Fibroblast of the aortic adventitia (primary cell): ENCODE measurements at places on chromosomes 3 and 15.

- DNase-seq: no peak
Measured at GRCh38 chr3:13538520-13539291, 10.2 kb upstream of the FBLN2 start.

DNA sequence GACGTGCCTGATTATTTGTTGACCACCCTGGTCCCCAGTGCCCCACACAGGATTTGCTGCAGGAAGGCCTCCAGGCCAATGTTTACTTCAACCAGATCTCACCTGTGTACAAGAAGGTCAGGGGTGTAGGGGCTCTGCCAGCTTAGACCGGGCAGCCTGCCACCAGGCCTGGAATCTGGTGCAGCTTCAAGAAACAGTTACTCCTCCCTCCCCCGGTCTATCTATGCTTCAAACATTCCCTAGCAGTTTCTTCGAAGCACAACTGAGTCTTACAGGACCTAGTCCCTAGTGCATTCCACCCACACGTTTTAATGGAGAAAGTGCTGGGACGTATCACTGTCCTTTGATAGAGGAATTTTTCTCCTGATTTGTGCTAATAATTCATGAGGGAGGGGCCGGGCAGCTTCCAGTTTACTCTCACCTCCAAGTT, 8.0 kb downstream of the SH3BP5 start:
- DNase-seq: peak; percentile 57

DNA sequence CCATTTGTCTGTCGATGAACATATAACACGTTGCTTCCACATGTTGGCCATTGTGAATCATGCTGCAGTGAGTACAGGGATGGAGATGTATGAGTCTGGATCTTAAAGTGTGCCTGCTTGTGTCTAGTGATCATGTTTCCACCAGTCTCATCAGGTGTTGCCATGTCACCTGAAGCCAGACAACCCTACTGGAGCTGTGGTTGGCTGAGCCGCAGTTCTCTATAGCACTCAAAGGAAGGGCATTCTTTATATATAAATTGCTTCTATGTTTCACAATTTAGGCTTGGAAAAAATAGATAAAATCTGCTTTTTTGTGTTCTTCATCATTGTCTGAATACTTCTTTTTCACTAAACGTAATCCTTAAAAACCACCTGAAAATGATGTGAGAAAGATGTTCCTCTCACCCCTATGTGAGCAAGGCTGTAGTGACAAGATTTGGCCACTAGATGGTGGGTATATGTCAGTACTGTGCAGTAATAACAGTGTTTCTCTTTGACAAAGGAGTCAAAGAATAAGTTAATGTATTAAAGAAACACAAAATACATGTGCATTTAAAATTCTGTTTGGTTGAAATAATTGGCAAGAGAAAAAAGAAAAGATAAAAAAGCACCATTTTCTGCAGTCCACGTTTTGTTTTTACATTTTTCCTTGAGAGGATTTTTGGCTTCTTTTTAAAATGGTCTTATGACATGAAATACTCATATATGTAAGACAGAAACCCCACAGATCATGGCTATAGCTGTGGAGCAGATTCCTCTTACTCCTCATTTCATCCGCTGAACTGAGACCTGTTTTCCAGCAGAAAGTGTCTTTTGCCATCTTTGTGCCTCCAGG, 394.5 kb upstream of the DPPA4 start:
- peak; percentile 77 for DNase-seq

GRCh38 chr3:152328841-152329240, 60.1 kb downstream of the MBNL1 start:
- DNase-seq: peak; percentile 88

- DNase-seq: no peak
Measured at GRCh38 chr3:171255236-171255806, 204.9 kb downstream of the TNIK start.

DNA sequence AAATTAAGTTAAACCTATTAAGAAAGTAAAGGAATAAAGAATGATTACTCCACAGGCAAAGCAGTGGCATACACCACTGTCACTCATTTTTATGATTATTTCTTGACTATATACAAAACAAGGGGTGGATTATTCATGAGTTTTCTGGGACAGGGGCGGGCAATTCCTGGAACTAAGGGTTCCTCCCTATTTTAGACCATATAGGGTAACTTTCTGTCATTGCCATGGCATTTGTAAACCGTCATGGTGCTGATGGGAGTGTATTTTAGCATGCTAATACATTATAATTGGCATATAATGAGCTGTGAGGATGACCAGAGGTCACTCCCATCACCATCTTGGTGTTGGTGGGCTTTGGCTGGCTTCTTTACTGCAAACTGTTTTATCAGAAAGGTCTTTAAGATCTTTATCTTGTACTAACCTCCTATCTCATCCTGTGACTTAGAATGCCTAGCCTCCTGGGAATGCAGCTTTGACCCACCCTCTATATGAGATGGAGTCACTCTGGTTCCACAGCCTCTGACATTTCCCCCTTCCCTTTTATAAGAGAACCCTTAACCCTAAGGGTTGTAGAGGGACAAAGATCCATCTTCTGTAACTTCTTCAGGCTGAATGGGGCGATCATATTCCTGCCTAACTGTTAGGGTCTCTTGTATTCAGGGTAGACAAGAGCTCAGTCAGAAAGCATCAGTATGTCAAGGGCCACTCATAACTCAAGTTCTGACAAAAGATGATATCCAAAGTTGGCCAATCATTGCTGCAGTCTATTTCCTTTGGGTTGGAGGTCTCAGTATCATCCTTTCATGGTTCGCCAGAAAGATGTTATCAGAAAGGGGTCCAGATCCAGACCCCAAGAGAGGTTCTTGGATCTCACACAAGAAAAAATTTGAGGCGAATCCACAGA, 79.5 kb upstream of the LIPC start:
- DNase-seq: no peak

DNA sequence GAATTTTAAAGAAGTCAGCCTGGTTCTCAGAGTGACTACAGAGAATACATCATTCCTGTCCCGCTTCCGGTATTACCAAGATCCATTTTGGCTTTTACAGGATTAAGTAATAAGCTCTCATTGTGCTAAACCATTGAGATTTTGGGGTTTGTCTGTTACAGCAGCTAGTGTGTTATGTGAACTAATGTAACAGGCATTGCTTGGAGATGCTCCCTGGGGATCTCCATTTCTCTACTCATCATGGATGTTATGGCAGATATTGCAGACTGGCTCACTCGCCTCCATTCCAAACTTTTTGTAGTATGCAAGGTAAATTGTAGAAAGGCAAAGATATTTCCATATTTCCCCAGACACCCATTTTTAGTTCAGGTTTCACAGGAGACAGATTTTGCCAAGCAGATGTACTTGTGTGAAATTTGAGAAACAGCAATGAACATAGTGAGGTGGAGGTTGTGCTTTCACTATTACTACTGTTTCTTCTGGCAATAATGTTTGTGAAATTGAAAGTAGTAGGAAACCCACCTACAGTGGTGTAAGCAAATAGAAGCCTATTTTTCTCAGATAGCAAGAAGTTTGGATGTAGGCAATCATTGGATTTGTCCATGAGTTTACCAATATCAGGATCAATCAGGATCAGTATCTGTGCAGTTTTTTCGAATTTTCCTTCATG, 177.1 kb upstream of the GALNT15 start:
- no peak for DNase-seq

- peak; percentile 68 for DNase-seq
Measured at GRCh38 chr3:161274691-161275298, 53.7 kb downstream of the NMD3 start.

- peak; percentile 93 for DNase-seq
Measured at GRCh38 chr15:90561344-90562244, 31.9 kb downstream of the CRTC3 start.

DNA sequence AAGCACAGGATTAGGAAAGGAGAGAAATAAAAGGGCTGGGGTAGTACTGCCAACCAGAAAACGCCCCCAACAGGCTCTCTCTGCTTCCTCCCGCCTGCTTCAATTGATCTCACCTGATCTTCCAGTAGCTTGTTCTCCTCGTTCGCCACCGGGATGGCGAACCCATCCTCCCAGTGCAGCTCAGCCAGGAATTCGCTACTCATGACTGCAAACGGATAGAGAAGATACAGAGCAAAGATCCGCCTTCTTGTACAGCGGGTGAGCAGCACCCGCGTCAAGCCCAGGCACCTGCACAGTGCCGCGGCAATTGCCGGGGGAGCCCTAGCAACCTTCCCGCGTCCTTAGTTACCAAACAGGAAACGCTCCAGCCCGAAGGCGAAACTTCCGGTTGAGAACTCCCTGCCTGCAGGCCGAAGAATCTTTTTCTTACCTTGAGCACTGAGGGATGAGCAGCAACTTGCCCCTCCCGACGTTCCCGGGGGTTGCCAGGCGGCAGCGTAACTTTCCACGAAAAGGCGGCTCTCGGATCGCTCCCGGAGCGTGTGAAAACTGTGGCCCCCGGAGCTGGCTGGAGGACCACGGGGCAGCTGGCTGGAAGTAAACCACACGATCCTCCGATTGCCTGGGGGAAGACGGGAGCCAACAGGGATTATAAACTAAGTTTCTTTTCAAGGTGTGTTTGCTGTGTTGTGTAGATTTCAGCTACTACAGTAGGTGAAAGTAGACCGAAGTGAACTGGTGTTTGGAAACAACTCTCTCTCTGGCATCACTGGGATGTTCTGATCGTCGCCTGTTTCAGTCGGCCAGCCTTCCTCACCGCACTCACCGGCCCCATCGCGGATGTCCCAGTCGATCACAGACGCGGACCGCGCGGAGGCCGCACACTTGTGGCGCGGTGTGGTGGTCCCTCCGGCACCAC, at the start of gene CCDC39:
Gene CCDC39 (minus strand): TSS at position 312 of the 919 bp plus-strand sequence. CDS start 109 bp downstream, at position 203.
- DNase-seq: peak; percentile 56

- peak; percentile 84 for DNase-seq
Measured at GRCh38 chr3:30693470-30694120, 87.2 kb downstream of the TGFBR2 start.

- DNase-seq: no peak
Measured at GRCh38 chr15:35290301-35290721, 205.2 kb upstream of the NANOGP8 start.

GRCh38 chr3:2706144-2706835, 403.9 kb downstream of the IL5RA start:
- no peak for DNase-seq

DNA sequence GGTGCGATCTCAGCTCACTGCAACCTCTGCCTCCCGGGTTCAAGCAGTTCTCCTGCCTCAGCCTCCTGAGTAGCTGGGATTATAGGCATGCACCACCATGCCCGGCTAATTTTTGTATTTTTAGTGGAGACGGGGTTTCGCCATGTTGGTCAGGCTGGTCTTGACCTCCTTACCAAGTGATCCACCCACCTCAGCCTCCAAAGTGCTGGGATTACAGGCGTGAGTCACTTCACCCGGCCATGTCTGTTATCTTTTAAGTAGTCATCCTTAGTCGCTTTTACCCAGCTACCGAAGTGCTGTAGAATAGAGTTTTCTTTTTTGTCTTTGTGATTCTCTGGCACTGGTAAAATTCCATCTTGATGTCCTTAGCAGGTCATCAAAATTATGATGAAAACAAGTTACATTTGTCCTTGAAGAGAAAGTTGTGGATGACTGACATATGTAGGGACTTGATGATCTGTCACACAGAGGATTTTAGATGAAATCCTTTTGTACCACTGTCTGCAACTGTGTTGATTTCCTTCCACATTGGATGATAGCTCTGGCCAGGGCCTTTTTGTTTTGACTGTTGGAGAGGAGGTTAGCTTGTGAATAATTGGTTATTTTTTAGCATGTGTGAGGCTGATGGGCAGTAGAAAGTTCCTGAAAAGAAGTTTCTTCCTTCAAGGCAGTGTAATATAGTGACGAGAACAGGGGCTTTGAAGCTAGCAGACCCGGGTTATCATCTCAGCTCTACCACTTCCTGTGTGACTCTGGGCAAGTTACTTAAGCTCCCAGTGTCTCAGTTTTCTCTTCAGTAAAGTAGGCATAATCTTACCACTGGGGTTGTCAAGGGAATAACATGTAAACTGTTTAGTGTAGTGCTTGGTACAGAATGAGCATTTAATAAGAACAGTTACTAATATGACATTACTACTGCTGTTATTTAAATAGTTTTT, 18.8 kb downstream of the ATG7 start:
- peak; percentile 58 for DNase-seq

- no peak for DNase-seq
Measured at GRCh38 chr3:172182797-172183196, 143.4 kb downstream of the FNDC3B start.

GRCh38 chr15:63379492-63380150, 2.0 kb downstream of the CA12 start:
- DNase-seq: peak; percentile 17

- DNase-seq: no peak
Measured at GRCh38 chr15:36252146-36252711, 327.2 kb upstream of the CDIN1 start.

- peak; percentile 40 for DNase-seq
Measured at GRCh38 chr15:43484455-43484854, 8.5 kb downstream of the TP53BP1 start.

GRCh38 chr3:65005486-65005885, 317.7 kb upstream of the ADAMTS9 start:
- no peak for DNase-seq

GRCh38 chr3:54951405-54951804, 23.5 kb upstream of the LRTM1 start:
- DNase-seq: peak; percentile 92

DNA sequence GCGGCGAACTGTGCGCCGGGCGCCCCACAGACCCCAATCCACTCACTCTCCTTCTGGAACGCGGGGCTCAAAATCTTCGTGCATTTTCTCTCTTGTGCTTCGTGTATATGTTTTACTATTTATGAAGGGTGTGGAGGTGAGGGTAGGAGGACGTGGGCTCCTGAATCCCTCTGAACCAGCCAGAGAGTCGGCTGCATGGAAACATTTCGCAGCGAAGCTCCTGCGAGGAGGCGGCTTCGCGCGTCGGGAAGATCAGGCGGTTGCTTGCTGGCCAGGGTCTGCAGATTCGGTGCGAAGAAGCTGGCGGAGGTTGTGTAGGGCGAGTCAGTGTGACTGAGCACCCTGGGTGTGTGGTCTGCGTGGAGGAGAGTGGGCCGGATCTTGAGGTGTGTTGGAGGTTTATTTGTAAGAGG, 1.1 kb downstream of the CNTN4 start:
- no peak for DNase-seq

- peak; percentile 39 for DNase-seq
Measured at GRCh38 chr15:40038275-40038637, 725 bp downstream of the SRP14 start.

DNA sequence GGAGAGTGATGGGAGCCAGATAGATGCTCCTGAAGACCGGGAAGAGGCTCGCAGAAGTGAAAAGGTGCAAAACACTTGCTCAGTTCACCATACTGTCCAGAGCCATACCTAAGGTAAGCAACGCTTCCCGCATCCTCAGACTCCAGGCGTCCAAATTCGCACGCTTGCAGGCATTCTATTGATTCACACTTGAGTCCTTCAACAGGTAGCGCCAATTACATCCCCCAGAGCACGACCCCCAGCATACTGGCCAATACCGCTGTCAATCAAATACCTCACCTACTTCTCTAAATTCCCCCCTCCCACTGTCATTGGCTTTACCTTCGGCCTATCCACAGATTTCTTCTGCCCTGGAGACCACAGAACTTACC, 361 bp upstream of the STXBP5L start:
- no peak for DNase-seq

GRCh38 chr15:25631971-25632370, 193.1 kb upstream of the UBE3A start:
- DNase-seq: no peak

DNA sequence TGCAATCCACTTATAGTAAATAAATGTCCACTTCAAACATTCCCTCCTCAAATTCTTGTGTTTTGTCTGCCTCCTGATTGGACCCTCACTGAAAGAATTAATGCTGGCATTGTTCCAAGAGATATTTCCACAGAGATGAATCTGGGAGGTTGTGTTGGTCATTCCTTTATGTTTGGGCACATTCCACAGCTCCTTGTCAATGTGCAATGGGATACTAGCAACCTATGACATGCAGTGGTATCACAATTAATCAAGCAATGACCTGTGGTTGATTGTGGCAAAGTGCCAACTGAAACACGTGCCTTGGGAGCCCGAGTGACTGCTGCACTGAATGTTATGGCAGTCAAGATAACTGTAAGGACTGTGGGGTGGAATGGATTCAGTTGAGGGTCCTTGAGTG, 55.0 kb upstream of the SNRPN start:
- DNase-seq: no peak
